ENCODE measurements at places on chromosomes 2 and 18.
A peak's percentile ranks its signal among the peaks of the same experiment; 100 is the strongest.

GRCh38 chr2:82062463-82062862 lies 1757.9 kb upstream of the LRRTM1 start:
- no peak for DNase-seq

- DNase-seq, result no peak
Measured at GRCh38 chr2:202418027-202418426, 41.9 kb downstream of the BMPR2 start.

DNA sequence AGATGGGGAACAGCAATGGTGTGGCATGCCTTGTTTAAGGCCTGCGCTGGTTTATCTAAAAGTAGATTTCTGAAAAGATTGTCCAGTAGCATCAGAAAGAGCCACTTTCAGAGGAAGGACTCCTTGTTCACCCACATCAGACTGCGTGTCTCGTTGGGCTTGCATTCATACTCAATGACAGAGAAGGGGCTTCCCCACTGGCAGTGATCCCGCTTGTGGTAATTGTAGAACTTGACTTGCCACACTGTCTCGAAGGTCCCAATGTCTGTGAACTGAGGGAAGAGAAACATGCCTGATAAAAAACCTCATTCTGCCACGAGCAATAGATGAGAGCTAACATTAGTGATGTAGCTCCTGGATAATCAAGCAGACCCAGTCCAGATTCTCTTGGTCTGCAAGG lies 26.0 kb downstream of the CNRIP1 start:
- no peak for DNase-seq

DNA sequence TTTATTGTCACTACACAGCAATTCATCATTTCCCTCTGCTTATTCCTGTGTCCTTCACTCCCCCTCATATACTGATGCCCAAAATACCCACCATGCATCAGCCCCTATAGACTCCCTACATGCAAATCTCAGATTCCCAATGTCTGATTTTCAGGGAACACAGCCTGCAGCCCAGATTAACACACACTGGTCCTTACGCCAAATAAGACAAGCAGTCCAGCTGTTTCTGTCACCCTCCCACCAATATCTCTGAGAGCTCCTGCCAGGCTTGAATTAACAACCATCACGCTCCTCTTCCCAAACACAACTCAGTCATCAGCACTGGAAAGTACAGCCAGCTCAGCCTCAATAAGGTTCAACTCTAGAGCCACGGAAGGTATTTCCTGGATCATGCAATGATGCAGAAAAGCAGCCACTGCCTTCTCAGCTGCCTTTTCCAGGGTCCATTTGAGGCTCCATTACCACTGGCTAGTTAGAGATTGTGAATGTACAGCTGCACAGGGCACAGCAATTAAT lies 39.0 kb upstream of the SLC35F5 start:
- no peak for DNase-seq

DNA sequence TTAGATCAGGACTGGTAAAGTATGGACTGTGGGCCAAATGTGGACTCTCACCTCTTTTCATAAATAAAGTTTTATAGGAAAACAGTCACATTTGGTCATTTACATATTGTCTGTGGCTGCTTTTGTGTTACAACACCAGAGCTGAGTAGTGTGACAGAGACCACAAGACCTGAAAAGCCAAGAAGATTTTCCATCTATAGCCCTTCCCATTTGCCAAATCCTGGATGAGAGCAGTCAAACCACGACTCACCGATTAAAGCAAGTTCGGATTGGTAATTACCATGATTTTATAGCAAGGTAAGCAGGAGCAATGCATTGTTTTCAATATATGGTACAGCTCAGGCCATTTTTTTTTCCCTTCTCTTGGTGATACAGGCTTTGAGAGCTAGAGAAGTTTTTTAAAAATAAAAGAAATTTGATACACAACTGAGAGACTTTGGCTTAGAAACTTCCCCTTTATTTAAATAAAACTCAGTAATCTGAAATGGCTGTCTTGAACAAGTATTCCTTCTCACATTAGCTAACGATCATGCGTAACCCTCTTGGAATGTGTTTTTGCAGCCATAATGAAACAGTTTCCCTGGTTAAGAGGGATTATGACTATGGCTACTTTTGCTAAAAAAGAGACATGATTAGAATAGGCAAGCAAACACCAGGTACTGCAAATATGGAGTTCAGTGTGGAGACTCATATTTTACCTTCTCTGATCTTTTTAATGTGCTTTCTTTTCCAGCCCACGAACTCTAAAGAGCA lies 9.5 kb upstream of the MALL start:
- no peak for DNase-seq

DNA sequence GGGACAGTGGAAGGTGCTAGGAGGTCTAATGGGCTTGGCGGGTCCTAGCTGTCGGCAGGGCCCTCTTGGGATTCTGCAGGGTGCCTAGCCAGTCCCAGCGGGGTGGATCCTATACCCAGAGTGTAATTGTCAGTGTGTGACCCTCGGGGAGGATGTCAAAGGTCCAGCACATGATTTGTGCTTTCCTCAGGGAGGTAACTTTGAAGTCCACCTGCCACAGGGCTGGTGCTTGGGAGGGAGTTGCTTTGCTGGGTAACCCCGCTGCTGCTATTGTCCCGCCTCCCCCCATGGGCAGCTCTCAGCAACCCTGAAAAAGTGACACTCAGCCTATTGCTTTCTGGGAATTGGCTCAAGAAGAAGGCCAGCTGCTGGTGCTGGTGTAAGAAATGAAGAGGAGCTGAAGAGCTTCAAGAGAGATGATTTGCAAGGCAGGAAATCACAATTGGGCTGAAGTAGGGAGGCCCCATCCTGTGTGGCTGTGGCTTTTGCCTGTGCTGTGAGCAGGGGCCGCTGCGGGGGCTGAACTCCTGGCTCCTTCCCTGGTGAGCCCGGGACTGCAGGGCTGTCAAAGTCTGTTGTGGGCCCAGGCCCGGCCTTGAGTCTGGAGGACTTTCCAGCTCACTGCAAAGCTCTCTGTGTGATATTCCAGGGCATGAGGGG lies 36.4 kb downstream of the EMILIN2 start:
- DNase-seq, result no peak

- no peak for DNase-seq
Measured at GRCh38 chr2:120898961-120899750, 163.5 kb downstream of the GLI2 start.

DNA sequence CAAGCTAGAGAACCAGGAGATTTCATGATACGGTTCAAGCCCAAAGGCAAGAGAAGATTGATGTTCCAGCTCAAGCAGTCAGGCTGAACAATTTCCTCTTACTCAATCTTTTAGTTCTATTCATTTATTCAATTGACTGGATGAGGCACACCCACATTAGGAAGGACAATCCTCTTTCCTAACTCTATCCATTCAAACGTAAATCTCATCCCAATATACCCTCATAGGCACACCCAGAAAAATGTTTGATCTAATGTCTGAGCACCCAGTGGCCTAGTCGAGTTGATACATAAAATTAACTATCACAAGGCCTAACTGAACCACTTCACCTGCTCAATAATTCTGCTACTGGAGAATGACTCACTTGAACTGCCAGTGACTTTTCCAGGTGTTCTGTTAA lies 180.7 kb downstream of the RAD51AP2 start:
- no peak for DNase-seq

GRCh38 chr2:137507237-137507636 lies 457.0 kb upstream of the HNMT start:
- no peak for DNase-seq

DNA sequence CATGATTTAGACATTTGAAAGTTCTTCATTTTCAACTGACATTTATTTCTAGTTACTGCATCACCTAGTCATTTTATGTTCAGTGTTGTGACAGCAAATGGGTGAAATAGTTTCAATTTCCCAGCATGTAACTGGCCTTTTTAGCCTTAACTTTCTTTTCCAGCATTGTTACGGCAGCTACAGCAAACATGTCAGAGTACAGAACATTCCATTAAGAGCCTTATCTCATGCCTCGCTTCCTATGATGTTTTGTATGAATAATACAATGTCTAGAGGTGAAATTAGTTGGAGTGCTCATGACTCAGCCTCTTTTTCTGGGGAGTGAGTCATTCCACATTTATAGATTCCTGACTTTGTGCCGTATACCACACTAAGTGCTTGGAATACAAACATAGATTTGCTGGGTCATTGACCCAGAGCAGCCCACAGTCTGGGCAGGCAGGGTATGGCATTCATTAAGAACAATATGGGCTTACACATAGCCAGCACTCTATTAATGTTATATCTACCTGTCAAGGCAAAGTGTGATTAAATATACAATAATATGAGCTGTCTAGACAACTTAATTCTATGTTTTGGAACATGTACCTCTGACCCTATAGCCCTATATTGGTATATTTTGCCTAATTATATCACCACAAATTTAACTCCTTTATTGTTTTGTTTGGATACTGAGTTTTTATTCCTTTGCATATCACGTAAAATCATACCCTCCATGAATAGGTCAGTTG lies 72.2 kb downstream of the MAP2 start:
- DNase-seq, result no peak

GRCh38 chr2:219215871-219216534 lies 2.8 kb downstream of the ABCB6 start:
- DNase-seq, result no peak

GRCh38 chr18:62716619-62717168 lies 1.4 kb downstream of the PHLPP1 start:
- DNase-seq, result peak; percentile 83

- peak; percentile 34 for DNase-seq
Measured at GRCh38 chr2:190846746-190847145, 33.9 kb upstream of the GLS start.

DNA sequence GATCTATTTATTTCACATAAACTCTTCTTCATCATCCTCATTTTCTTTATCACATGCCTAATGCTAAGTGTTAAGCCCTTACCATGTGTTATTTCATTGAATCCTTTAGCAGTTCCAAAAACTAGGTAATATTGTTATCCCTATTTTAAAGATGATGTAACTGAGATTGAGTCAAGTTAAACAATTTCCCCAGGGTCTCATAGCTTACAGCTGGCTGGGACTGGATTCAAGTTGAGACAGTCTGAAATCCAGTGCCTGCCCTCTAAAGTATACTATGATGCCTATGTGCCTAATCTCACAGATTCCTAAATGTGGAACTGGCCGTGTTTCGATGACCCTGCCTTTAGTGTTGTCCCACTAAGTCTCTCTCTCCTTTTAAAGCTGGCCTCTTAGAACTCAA lies 108.5 kb downstream of the MAP2 start:
- DNase-seq, result no peak

- DNase-seq, result no peak
Measured at GRCh38 chr2:71886241-71886640, 261.4 kb downstream of the CYP26B1 start.

GRCh38 chr2:181124497-181124896 lies 144.1 kb downstream of the UBE2E3 start:
- DNase-seq, result no peak

GRCh38 chr2:240149943-240150784 lies 9.7 kb upstream of the OTOS start:
- DNase-seq, result peak; percentile 80

- no peak for DNase-seq
Measured at GRCh38 chr2:50086450-50086849, 932.1 kb upstream of the FSHR start.

DNA sequence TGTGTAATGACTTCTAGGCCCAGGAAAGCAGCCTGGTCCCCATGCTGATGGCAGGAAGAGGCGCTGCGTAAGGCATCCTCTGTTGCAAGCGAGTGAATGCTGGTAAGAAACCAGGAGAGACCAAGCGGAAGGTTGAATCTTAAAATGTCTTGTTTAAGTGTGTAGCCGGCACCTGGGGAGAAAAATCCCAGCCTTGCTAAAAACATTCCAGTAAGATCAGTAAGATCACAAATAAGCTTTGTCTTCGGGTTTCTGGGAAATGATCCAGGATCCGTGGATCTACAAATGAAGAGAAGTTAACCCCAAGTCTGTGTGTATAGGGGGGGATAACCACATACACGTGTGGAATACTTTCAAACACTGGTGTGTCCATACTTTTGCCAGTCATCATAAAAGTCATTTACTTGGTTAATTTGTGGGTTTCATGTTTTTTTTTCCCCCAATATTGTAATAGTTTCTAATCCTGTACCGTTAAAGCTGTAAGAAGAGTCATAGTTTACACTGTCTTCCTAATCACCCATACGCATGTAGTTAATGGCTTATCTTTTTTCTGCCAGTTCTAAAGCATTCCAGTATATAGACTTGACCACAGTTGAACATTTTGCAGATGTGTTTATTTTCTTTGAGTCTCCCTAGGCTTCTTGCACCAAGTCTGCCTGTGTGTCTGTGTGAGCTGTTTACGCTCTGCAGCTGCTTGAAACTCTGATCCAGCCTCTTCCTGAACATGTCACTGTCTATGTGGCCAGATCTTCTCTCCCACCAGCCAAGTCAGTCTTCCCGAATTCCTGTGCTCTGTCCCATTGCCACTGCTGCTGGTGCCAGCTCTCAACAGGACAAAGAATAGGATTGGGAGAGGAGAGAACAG lies 135.9 kb upstream of the ARL4C start:
- DNase-seq, result no peak

GRCh38 chr18:24397131-24397693 lies 412 bp downstream of the OSBPL1A start:
- DNase-seq, result peak; percentile 80

GRCh38 chr2:2848198-2848597 lies 517.1 kb upstream of the MYT1L start:
- no peak for DNase-seq

DNA sequence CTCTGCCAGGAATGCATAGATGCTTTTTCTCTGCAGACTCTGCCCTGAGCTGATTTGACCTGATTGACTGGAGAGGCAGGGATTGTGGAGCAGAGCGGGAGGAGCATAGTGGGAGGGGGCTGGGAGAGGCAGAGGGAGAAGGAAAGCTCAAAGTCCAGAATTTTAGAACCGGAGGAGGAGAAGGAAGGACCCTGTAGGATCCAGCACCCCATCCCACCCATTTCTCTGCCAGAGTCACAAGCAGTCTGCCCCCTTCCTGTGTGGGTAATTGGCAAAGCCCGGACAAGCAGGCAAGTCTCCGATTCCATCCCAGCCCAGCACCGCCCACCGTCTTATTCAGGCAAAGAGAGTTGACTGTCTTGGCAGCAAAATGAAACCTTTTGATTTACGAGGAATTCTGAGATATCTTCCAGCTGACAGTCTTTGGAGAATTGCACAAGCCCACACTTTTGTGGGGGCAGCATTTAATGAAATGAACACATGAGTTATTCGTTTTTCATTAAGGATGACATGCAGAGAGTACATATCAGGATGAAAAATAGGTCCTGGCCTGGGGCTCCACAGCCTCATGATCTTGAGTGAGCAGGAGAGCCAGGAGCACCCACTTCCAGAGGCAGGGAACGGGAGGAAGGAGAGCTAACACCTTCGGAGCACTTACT lies 103.1 kb downstream of the MCFD2 start:
- no peak for DNase-seq

GRCh38 chr2:46315103-46315890 lies 18.1 kb downstream of the EPAS1 start:
- no peak for DNase-seq

DNA sequence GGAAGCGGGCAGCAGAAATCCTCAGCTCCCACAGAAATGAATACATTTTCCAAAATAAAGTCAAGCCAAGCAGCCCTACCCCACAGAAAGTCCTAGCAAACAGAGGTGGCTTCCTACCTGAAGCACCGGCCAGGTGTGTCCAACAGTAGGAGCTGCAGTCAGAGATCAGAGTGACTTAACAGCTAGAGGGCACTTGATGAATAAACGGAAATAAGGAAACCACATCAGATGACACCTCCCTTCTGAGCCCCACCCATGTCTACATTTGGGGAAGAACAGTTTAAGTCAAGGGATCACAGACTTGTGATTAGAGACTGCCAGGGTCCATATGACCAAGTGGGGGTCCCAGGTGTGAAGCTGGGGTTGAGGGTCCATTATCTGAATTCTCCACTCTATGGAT lies at the start of gene CXCR1:
Gene CXCR1 (minus strand): TSS at position 172 of the 400 bp plus-strand sequence. CDS start 1,751 bp downstream, outside the sequence.
- no peak for DNase-seq
